ENCODE measurements at places on chromosomes 2 and 18.

GRCh38 chr18:26386441-26386840 lies 160.2 kb downstream of the TAF4B start:
- peak; percentile 47 for DNase-seq

- no peak for DNase-seq
Observed at GRCh38 chr2:222598611-222599010, 57.3 kb downstream of the FARSB start.

- no peak for DNase-seq
Observed at GRCh38 chr2:28348149-28348567, 44.5 kb upstream of the FOSL2 start.

DNA sequence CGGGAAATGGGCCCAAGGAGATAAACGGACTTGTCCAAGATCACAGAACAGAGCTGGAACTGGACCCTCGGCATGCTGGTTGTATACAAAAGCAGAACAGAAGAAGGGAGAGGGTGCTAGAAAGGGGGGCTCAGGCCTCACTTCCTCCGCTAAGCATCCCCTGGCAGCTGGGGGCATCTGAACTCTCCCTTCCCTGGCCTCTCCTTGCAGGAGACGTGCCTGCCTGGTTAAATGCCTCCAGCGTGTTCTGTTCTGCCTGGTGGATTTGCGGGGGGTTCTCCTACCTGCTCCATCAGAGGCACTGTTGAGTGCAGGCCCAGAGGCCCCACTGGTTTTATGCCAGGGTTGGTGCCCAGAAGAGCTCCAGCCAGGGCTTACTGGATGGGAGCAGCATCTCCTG lies 124.7 kb downstream of the ZFP36L2 start:
- no peak for DNase-seq

GRCh38 chr2:175571078-175571653 lies 389.7 kb upstream of the ATP5MC3 start:
- no peak for DNase-seq

DNA sequence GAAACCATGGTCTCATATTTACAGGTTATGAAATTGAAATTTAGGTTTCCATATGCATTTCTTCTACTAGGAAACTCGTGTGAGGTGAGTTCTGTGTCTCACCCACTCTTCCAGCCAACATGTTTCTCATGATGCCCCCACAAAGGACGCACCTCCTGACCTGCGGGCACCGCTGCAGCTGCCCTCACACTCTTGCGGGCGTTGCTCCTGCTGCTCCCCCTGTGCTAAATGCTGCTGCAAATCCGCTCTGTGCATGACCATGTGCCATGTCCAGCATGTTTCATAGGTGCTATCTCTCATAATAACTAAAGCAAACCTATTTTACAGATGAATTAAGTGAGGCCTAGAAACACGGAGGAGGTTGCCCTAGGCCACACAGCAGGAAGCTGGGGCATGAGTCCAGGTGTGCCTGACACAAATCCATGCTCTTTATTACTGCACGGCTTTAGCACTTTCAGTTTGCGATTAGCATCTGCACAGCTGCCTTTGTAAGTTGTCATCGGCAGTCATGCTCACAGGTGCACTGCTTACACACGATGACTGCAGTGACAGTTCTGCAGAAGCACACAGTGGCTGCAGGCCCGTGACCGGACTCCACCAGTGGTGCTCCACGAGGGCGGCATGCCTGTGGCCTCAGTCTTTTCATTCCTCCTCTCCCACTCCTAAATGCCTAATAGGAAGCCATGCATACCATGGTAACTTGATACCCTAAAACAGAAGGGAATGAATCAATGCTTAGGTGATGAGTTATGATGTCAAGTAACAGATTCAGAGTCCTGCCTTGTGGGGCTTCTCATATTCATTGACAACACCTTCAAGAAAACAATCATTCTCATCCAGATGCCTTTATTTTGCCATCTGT lies 14.9 kb upstream of the GALR1 start:
- no peak for DNase-seq

- DNase-seq: no peak
Observed at GRCh38 chr18:56461151-56461550, 177.2 kb downstream of the TXNL1 start.

All from cardiac fibroblast (primary cell).